Endodermal cell (in vitro differentiated cells): ENCODE measurements at places on chromosomes 12 and 14. TPM values are rescaled to one million over a fixed set of nuclear protein-coding genes. Genes with fewer than 3 reads are reported as not detected.
A peak's percentile ranks its signal among the peaks of the same experiment; 100 is the strongest.

DNA sequence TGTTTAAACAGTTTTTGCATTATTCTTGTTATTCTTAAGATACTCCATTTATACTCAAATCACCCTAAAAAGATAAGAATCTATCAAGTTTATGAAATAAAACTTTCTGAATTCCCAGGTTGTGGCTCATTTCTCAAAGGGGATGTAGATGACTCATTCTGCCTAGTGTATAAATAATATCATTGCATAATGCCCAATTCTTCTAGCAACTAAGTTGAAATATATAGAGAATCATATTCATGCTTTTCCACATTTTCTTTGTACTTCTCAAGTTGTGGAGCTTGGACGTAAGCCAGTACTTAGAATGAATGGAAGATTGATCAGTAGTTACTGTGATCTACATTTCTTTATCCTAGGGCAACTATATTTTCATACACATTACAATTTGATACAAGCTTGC is 201.1 kb downstream of the PPFIA2 start:
- no peak for DNase-seq

DNA sequence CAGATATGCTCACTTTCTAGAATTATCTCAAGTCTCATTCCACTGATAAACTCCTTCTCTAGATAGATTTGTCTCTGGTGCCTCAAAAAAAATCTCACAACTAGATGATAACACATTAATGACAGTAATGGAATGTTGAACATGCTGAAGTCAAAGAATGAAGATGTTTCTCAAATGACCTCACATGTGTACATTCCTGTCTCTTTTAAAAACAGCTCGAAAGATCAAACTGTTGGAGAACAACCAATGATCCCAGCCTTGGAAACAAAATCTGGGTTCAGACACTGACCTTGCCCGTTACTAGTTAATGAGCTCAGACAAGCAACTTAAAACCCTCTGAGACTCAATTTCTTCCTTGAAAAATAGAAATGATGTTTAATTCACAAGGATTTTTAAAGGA is 44.7 kb upstream of the KCNJ8 start:
- no peak for DNase-seq

DNA sequence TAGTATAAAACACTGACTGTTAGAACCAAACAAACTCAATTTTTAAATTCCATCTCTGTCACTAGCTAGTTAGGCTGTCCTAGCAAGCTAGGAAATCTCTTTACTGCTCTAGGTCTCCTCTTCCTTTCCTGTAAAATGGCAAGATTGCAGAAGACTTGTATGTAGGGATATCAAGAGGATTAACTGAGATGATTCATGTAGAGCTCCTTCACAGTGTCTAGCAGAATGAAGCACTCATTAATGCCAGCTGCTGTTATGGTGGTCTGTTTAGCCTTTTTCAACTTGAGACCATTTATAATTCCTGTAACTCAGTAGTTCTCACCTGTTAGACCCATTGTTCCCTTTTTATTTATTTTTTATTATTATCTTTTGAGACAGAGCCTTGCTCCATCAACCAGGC is 67.8 kb upstream of the KCNH3 start:
- DNase-seq, result no peak

GRCh38 chr14:96799489-96800054 is 2.4 kb downstream of the VRK1 start:
- no peak for DNase-seq

DNA sequence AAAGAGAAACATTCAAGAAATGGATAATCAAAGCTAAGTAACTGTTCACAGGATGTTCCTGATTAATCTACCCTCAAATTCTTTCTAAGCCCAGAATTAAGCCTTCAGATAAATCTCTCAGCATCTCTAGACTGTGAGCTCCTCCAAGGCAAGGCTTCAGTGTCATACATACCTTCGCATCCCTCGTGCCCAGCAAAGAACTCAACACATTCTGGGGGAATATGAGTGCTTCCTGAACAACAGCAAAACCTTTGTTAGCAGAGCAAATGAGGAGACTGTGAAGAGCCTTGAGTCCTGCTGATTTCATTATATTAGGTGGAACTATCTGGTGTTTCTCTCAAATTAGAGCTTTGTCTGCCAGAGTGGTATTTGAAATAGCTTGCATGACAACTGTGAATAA is 401.8 kb upstream of the TMPO start:
- no peak for DNase-seq

DNA sequence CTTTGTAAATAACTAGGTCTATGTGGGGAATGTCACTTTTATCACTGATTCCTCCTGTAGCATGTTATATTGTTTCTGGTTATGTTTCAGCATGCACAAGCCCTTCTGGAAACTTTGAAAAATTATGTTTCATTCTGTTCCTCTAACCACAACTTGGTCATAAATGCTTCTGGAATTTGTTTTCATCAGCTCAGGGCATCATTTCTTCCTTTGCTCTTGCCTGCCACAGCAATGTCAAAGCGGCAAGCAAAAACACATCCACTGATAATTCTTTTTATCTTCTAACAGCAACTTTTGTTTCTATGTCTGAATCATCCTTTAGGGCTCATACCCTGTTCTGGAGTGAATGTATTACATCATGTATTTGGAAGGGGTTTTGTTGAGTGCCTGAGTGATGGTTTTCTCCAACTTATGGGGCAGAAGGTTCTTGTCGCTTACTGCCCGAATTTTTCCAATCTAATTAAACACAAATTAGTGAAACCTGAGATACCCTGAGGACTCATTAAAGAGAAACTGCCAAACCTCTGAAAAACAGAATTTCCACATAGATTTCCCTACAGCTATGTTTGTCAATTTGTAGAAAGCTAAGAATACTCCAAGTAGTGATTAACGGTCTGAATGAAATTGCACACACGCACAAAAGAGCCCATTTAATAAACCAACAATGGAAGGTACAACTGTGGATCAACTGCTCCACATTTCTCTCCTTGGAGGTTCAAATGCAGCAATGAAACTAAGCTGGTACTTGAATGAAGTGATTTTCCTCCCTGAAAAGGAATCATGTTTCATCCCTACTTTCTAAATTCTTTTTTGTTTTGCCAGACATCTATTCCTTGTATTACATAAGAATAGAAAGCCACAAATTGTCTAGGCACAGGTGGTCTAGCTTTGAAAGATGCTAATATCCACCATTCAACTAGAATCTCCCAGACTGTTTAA is 173.5 kb upstream of the KRR1 start:
- DNase-seq, result no peak

DNA sequence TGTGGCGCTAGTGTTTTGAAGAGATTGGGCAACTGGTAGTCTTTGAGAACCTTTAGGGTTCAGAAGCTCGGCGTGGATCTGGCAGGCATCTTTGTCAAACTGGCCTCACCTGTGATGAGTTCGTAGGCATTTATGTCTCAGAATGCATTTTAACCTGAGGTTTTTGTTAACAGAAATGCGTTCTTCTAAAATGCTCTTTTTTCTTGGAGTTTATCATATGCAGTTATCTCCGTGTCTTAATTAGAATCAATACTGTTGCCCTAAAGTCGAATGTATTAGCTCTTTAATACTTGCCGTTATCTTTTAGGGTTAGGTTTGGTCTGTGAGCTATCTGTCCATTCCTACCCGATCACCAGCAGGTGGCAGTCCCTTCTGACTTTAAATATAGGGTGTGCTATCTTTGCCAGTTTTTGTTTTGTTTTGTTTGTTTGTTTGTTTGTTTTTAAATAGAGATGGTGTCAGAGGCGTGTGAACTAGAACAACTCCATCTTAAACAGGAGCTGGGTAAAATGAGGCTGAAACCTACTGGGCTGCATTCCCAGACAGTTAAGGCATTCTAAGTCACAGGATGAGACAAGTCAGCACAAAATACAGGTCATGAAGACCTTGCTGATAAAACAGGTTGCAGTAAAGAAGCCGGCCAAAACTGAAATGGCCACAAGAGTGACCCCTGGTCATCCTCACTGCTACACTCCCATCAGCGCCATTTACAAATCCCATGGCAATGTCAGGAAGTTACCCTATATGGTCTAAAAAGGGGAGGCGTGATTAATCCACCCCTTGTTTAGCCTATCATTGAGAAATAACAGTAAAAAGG is 1.4 kb downstream of the ATF1 start:
- DNase-seq, result peak; percentile 75

- peak; percentile 53 for DNase-seq
These were observed 2.5 kb downstream of the KCNH3 start for GRCh38 chr12:49541140-49541861.

GRCh38 chr14:22448905-22449599 is 140.0 kb downstream of the DAD1 start:
- DNase-seq, result no peak

DNA sequence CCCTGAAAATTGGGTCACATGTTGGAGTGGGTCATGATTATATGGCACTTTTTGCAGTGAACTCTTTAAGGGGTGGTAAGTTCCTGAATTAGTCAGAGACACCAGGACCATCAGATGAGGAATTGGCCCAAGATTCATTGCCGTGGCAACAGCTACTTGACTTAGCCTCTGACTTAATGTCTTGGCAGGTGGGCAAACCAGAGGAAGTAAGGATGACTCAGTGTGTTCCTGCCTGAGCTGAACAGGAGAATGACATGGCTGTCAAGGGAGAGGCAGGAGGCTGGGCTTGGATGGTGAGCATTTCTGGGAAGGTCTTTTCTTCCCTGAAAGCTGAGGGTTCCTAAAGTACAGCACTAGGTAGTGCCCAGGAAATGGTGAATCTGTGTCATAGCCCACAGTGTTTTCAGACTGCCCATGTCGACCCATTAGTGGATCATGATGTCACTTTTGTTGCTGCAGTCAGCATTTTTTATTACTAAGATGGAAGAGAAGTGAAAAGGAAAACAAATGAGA is 170.1 kb upstream of the PWP1 start:
- peak; percentile 78 for DNase-seq

DNA sequence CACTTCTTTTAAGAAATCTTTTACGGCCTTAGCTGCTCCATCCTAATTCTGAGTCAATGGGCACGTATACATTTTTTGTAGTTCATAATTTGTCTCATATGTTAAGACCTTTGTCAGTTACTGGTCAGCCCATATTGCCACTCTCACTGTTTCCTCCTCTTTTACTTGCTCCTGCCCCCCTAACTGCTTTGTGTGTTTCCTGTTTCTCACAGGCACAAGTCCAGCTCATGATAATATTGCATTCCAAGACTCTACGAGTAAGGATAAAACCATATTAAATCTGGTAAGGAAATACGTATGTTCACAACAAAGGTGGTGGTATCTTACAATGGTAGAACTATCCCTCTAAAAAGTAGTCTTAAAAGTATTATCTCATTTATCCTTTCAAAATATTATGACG is 111.7 kb downstream of the DNAI7 start:
- DNase-seq, result no peak

DNA sequence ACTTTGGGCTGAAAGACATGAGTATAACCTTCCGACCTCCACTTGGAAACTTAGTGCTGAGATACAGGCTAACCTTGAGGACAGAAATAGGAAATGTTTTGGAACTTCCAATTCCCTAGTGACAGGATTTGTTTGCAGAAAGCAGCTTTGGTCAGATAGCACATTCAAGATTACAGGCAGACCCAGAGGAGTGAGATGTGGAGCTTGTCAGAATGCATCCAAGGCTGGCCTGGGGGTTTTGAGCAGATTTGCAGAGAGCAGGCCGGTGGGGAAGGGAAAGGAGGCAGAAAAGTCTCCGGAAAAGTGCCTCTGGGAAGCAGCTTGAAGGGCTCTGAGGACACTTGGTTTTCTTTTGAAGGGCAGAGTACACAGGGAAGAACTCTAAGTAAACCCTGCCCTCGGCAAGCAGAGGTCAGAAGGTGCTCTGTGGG is 180.3 kb downstream of the ETV6 start:
- no peak for DNase-seq

- DNase-seq, result peak; percentile 87
These were observed 2.4 kb downstream of the CCDC177 start for GRCh38 chr14:69572030-69572840.

DNA sequence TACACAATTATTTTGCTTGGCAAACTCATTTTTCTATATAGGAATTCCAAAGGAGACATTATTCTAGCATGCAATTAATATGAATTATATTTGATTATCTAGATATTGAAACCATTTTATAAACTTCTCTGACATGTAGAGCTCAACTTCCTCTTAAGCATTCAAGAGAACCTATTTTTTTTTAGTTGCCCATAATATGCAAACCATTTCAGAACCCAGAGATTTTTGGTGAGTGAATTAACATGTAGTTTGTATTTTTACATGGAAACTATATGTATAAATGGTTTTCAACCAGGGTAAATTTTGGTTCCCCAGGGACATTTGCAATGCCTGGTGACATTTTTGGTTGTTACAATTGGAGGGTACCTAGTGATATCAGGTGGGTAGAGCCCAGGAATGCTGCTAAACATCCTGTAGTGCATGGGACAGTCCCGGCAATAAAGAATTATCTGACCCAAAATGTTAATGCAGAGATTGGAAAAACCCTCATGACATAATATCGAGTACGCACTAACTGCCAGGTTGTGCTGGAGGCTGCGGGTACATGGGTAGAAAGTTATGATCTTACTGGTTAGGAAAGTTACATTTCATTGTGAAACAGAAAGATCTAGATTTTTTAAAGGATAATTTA is 338.9 kb upstream of the GARIN2 start:
- DNase-seq, result no peak

DNA sequence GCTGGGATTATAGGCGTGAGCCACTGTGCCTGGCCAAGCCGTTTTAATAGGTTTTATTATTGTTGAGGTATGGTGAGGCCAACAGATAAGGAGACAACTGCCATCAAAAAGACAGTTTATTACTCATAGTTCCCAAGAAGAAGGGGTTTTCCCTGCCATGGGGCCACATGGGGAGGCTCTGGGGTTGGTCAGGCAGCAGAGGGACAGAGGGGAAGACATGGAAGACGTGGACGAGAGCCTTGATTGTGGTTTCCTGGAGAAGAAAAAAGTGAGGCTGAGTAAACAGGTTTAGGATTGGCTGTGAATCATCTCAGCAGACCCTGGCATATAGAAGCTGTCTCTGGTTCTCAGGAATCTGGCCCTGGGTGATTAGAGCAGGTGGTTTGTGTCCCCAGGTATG is 69.9 kb downstream of the FOXN4 start:
- DNase-seq, result no peak

OAS2 gene
- not detected in 2 replicates for total RNA-seq

P2RX2 gene
- 2.6 and 2.8 TPM in 2 replicates for total RNA-seq

LRRIQ1 gene
- 2.3 and 2.9 TPM in 2 replicates for total RNA-seq

PLEKHA5 gene
- total RNA-seq, result 37.2 to 50.0 TPM (median 48.5 TPM) in 3 replicates

WASHC4 gene
- 36.9 to 40.6 TPM (median 37.6 TPM) in 3 replicates for total RNA-seq

PRKD1 gene
- total RNA-seq, result 9.9 and 12.0 TPM in 2 replicates
